ENCODE measurements at places on chromosomes 2 and 18. TPM values are rescaled to one million over a fixed set of nuclear protein-coding genes. Genes with fewer than 3 reads are reported as not detected.

Gene CCDC141
- total RNA-seq, result 0.57 TPM

Gene GRHL1
- total RNA-seq, result 0.16 TPM

Gene ANKRD29
- 4.9 TPM for total RNA-seq

Gene POTEE
- total RNA-seq, result 0.16 TPM

Gene ARL4C
- total RNA-seq, result 4.5 TPM

Gene KCNJ13
- total RNA-seq, result not detected

Data from bladder microvascular endothelial cell (primary cell).